ENCODE measurements at places on chromosomes 7 and 10.

DNA sequence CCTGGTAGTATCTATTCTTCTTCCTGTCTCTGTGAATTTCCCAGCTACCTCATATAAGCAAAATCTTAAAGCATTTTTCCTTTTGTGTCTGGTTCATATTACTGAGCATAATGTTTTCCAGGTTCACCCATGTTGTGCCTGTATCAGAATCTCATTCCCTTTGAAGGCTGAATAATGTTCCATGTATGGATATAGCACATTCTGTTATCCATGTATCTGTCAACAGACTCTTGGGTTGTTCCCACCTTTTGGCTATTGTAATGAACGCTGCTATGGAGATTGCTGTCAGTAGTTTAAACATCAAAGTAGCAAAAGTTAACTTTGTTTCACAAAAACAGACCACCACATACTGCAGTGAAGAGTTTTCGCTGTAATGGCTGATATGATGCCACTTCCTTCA is 99.9 kb downstream of the NSUN6 start:
- no peak overlapping the region for H3K27ac ChIP-seq
- H3K27me3 ChIP-seq = no peaks in the 10 kb centered on the region
- H3K4me3 ChIP-seq = no peak overlapping the region

DNA sequence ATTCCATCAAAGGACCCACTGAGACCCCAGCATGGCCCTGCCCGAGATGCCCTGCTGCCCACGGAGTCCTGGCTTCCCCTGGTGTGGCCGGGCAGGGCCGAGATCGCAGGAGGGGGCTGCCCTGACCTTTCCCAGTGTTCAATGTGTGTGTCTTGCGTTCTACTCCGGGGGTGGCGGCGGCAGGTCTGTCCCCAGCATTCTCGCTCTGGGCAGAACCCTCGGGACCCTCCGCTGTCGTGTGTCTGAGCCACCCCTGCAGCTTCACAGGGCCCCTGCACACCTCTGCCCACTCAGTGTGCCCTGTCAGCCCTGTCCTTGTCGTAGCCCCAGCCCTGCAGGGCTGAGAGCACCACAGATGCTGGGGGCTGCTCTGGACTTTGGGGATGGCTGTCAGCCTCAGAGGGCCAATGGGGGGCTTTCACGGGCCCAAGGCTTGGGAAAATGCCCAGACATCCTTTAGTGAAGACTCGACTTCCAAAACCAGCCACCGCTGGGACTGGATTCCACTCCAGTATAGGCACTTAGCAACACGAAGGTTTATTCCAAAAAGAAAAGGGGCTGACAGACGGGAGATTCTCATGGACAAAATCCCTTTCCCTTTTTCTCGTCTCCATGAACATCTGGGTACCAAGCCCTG is 30.0 kb upstream of the KNDC1 start:
- H3K4me3 ChIP-seq = no peak overlapping the region
- peaks cover 12% of the 10 kb centered on the region for H3K27me3 ChIP-seq
- H3K27ac ChIP-seq = no peak overlapping the region
- H3K36me3 ChIP-seq = no peaks in the 10 kb centered on the region

GRCh38 chr10:88598055-88598454 is 11.5 kb downstream of the LIPJ start:
- no peak overlapping the region for H3K4me3 ChIP-seq
- H3K4me1 ChIP-seq = no peaks in the 10 kb centered on the region
- no peak overlapping the region for H3K27ac ChIP-seq
- no peak for DNase-seq
- no peaks in the 10 kb centered on the region for H3K36me3 ChIP-seq

DNA sequence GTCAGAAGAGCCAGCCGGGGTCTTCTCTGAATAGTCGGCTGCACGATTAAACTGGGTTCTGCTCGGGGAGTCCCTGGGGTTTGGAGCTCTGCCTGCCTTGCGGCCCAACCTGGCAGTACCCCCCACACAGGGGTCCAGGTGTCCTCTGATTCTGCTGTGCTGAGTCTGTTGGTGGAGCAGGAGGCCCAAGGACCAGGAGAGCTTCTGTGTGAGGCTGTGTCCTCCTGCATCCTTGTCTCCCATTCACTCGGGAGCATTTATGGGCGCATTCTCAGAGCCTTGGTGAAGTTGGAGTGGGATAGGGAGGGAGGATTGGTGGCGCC is 14.2 kb downstream of the INPP5A start:
- peaks cover 6% of the 10 kb centered on the region for H3K36me3 ChIP-seq
- no peaks in the 10 kb centered on the region for H3K27me3 ChIP-seq

DNA sequence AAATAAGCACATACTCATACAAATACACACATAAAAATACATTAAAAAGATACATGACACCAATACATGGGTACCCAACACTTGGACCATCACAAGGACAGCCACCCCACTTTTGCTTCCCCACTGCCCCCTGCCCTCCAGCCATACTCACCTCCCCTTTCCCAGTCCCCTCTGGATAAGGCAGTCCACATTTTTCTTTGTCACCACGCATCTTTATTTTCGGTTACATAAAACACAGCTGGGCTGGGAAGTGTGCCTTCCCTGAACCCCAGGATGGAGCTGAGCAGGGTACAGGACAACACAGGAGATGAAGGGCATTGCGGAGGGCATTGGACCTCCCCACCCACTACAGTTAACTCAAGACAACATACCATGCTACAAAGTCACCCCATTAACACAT is 1.1 kb upstream of the HOXA3 start:
- peaks cover 32% of the 10 kb centered on the region for H3K36me3 ChIP-seq
- no peak overlapping the region for H3K4me3 ChIP-seq
- peaks cover 99% of the 10 kb centered on the region for H3K27me3 ChIP-seq
- H3K27ac ChIP-seq = no peak overlapping the region
- peaks cover 44% of the 10 kb centered on the region for H3K4me1 ChIP-seq

Data from effector memory CD8-positive, alpha-beta T cell (primary cell).